ENCODE measurements at places on chromosomes 6 and 20.

- no peak for DNase-seq
These were observed 164.4 kb upstream of the JARID2 start for GRCh38 chr6:15081447-15081846.

- DNase-seq, result no peak
These were observed 57.2 kb downstream of the RIOK1 start for GRCh38 chr6:7446619-7447325.

DNA sequence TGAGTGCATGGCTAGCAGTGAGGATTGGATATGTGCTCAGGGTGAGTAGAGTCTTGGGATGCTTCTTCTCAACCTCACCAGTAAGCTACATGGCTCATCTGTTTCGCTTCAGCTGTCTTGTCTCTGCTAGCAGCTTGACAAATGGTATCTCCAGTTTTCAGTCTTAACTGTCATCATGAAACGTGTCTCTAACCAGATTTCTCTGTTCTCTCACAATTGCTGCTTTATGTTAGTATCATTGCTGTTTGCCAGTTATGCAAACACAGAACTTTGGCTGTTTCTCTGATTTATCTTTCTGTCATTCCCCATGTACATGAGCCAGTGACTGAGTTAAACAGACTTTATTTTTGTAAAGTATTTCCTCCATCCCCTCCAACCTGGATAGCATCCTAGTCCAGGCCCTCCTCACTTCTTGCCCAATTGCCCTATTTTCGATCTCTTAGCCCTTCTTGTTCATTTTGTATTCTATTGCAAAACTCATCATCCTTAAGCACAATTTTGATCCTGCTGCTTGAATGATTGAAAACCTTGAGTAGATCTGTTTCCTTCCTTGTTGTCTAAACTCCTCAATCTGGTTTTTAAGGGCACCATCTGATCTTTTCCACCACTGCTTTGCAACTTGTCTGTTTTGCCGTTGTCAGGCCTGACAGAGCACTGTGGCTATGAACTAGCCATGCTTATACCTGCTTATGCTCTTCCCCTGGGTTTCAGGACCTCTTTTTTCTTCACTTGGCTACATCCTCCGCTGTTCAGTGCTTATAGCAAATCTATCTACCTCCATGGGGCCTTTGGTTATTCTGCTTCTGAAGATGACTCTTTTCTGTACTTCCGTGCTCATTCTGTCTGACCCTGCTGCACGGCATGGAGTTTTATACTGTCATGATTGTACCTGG, 37.7 kb upstream of the ADIG start:
- no peak for DNase-seq

GRCh38 chr6:14524319-14524718, 406.7 kb downstream of the CD83 start:
- DNase-seq, result no peak

- no peak for DNase-seq
These were observed 510.7 kb upstream of the ZNF337 start for GRCh38 chr20:26207237-26207966.

DNA sequence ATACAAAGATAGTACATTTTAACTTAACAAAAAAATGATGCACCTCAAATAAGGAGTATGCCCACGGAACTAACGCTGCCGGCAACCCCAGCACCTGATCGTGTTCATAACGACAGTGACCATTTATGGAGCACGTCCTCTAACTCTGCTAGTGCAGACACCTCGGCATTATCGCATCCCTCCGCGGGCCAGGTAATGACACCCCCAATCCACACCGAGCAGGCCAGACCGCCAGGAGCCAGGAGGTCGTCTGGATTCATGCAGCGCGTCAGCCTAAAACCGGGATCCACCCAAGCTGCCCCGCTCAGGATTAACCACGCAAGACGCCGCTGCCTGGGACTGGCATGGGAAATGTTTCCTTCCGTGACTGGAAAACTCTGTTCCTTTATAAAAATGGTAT, 34.1 kb downstream of the DACT2 start:
- DNase-seq, result no peak

GRCh38 chr20:50886184-50886790, 45.0 kb downstream of the ADNP start:
- no peak for DNase-seq

DNA sequence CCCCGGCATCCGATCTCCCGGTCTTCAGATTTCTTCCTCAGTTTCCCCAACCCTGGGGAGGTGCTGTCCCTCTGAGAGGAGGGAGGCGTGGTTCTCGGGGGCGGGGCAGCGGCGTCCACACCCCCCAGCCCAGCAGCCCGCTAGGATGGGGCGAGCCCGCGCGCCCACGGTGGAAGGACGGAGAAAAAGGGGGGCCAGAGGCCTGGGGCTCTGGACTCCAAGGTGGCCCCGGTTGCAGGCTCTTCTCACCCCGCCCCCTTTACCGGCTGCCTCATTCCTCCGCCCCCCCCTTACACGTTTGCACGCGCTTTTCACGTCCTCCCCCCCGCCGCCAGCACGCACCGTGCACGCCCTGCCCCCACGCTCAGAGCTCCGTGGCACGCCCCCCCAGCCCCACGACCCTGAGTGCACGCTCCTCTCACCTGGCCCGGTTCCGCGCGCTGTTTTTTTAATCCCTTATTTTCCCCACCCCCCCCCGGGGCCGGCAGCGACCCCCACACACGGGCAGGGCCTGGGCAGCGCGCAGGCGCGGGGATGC, 402 bp downstream of the ZBTB12 start:
- peak; percentile 78 for DNase-seq

GRCh38 chr20:62692176-62692575, 16.5 kb upstream of the NTSR1 start:
- DNase-seq, result no peak

DNA sequence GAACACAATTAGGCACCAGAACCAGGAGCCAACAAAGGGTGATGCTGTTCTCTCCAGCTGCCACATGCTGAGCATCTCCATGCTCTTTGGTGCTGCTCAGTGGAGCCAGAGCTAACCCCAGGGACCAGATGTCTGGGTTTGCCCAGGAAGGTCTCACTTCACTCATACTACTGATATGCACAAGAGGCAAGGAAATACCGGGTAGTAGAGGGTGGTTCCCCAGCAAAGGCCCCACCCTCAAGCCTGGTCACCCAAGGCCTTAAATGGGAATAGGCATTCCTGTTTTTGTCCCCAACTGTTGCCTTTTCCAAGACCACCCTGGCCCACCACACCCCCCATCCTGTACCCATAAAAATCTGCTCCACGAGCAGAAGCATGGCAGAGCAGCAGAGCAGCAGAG, 204.5 kb upstream of the TAB2 start:
- peak; percentile 31 for DNase-seq

DNA sequence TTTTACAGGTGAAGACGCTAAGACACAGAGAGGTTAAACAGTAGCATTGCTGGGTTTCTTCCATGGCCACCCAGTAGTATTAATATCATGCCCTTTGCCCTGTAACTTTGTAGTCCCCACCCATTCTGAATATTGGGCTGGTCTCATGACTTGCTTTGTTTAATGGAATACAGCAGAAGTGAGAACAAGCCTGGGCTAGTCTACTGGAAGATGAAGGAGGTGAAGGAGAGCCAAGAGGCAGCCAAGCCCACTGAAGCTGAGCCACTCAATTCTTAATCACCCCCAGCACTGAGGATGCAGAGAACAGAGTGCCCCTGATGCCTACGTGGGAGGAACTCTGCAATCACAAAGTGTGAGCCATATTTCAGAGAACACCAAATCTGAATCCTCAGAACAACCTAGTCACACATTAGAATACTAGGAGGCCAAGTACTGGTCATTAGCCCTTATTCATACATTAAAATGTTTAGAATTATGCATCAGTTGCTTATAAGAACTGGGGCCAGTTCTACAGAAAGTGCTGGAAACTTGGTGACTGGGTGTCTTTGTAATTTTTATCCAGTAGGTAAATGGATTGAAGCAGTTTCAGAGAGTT, 270.1 kb upstream of the PRND start:
- DNase-seq, result no peak

GRCh38 chr6:135851442-135852271, at the start of gene PDE7B:
PDE7B (plus strand) TSS chr6:135851701.
- peak; percentile 61 for DNase-seq

DNA sequence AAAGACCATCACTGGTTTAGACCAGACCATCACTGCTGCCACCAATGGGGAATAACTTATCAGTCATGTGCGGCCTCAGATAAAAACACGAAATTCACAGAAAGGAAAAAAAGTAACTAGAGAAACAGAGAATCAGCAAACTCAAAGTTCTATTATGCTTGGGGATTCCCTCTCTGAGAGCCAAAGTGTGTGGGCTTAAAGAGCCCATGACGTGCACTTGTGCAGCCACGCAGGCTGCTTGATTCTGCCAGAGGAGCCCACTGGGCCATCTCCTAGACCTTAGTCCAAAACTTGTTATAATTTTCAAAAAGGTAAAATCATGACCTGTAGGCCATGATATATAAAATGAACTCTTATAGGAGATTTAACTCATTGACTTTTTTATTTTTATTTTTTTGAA, 15.2 kb downstream of the RAB44 start:
- no peak for DNase-seq

- no peak for DNase-seq
These were observed 76.6 kb upstream of the HSF2 start for GRCh38 chr6:122322824-122323223.

GRCh38 chr6:73372516-73372915, 2.8 kb upstream of the OOEP start:
- DNase-seq, result no peak

DNA sequence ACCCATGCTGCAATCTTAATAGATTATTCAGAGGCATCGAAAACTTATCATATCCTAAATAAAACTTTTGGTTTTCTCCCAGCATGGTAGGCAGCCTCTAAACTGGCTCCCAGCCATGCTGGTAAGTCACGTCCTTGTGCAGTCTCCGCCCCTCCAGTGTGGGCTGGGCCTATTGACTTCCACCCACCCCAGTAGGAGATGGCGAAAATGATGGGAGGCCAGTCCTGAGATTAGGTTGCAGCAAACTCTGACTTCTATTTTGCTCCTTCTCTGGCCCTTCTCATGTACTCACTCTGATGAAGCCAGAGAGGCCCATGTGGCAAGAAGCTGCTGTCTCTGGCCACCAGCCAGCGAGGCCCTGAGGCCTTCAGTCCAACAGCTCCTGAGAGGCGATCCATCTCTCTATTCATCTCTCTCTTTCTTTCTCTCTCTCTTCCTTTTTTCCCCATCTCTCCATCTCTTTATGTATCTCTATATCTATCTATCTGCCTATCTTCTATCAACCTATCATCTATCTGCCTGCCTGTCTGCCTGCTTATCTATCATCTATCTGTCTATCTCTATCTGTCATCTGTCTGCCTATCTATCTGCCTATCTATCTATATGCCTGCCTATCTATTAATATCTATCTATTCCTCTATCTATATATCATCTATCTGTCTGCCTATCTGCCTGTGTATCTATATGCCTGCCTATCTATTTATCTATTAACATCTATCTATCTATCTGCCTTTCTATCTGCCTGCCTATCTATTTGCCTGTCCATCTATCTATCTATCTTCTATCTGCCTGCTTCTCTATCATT, 52.7 kb upstream of the STX16 start:
- no peak for DNase-seq

GRCh38 chr6:48916607-48917006, 546.4 kb downstream of the MMUT start:
- DNase-seq, result no peak

- DNase-seq, result peak; percentile 35
These were observed 125.0 kb upstream of the MLIP start for GRCh38 chr6:53986165-53986720.

DNA sequence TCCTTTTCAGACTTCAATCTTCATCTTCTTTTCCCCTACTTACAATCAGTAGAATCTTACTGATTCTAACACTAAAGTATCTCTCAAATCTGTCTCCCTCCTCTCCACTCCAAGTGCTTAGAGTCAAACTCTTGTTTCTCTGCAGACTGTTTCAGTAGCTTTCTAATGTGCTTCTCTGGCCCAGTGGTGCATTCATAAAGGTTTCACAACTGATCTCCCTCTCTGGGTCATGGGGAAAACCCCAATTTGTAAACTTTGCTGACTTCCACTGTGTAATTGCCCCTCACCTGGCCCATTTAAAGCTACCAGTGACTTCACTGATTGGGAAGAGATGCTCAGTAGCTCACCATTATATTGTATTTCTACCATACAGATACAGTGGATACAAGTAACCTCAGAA, 183.6 kb downstream of the FAXC start:
- no peak for DNase-seq

DNA sequence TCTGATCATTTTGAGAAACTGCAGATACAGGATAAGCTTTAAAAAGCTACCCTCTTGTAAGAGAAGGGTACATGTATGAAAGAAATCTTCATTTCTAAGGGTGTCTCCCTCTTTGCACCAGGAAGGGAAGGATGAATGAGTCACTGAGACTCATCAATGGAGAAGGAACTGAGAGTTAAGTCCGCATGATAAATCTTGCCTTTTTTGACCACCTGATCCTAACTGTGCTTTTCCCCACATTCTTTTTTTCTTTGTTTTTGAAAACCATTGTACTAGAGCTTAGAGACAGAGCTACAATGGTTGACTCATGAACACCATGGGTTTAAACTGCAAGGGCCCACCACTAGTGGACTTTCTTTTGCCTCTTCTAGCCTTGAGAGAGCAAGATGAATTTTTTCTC, 353.0 kb upstream of the RGS17 start:
- DNase-seq, result no peak

- no peak for DNase-seq
These were observed 154.3 kb upstream of the INSM1 start for GRCh38 chr20:20213526-20214121.

DNA sequence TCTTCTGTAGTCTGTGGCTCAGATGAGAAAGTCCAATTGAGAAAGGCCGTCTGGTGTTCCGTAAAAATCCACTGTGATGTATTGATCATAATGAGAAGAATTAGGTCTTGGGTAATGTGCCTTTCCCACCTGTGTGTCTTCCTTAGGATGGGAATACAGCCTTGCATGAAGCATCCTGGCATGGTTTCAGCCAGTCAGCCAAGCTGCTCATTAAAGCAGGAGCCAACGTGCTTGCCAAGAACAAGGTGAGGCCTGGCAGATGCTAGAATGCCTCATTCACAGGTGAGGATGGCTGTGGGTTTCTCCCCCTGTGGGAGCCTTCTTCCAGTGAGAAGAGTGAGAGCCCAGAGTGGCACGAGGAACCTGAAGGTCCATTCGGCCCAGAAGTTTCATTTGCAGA, 32.7 kb downstream of the LYRM2 start:
- DNase-seq, result no peak

DNA sequence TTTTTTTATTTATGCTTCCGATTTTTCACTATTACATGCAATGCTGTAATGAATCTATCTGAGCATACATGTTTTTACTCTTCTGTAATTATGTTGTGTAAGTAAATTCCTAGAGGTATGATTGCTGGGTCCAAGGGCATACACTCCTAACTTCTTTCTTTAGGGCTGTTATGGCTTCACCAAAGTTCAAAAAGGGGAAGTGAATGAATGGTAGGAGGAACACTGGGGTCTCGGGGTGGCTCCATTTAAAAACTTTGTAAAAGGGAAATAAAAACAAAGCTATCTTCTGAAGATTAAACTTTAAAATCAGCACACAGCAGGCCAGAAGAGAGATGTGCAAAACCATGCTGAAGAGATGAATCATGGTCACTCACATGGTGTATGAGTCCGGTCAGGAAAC, 289.1 kb upstream of the SUPT3H start:
- no peak for DNase-seq

- DNase-seq, result no peak
These were observed 335.8 kb upstream of the NT5E start for GRCh38 chr6:85113934-85114580.

GRCh38 chr6:165825256-165825815, 162.3 kb upstream of the PDE10A start:
- no peak for DNase-seq

Measured in activated CD8-positive, alpha-beta T cell treated with anti-CD3 and anti-CD28 coated beads for 36 hours (primary cell).